H4 (cell line): ENCODE measurements at places on chromosomes 13 and 19. TPM values are rescaled to one million over a fixed set of nuclear protein-coding genes. Genes with fewer than 3 reads are reported as not detected.

NLRP8 gene
- not detected in 2 replicates for total RNA-seq

GIPC3 gene
- not detected in 2 replicates for total RNA-seq

SSBP4 gene
- 44.6 and 60.9 TPM in 2 replicates for total RNA-seq

THAP8 gene
- 1.9 and 6.3 TPM in 2 replicates for total RNA-seq

C1QTNF9B gene
- total RNA-seq: not detected in 2 replicates

ZC3H13 gene
- total RNA-seq: 2.0 and 6.2 TPM in 2 replicates

FUT1 gene
- 0.25 TPM in 1 of 2 replicates, not detected in the other for total RNA-seq

IZUMO4 gene
- total RNA-seq: 1.3 and 4.2 TPM in 2 replicates

LIM2 gene
- total RNA-seq: not detected in 2 replicates

ANKLE1 gene
- total RNA-seq: 0.06 TPM in 1 of 2 replicates, not detected in the other

DNA sequence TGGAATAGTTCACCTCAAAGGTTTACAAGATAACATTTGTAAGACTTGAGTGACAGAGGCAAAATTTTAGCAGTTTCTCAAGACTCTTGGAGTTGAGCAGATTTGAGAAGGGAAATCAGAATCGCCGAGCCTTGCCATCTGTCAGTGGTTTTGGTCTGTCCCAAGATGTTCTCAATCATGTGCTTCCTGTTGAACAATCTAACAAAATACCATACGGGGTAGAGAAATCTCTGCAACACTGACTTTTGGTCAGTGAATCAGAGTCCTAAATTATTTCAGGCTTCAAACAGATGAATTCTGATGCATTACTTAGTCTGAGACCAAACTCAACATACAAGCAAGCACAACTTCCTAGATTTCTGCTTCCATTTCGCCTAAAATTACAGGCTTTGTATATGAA is 3.8 kb downstream of the KCTD12 start:
- DNase-seq: no peak

DNA sequence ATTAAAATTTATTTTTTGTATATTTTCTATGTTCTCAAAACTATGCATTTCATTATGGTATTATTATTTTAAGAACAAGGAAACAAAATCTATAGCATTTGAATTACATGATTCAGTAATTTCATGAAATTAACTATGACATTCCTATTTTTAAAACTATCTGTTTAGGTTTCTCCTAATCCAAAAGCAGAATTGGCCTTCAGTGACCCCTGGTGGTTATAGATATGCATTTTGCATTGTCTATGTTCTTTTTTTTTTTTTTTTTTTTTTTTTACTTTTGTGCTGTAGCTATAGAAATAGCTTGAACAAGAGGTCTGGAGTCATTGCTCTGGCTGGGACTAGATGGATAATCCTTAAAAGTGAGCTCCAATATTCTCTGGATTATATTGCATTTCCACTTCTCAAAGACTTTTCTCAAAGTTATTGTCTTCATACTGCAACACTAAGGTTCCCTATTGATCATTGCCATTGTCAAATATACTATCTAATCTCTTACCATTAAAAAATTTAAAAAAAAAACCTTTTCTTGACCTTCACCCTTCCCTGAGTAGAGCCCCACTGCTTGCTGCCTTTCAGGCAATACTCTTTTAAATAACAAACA is 15.9 kb upstream of the DNAJC3 start:
- peak; percentile 16 for DNase-seq

DNA sequence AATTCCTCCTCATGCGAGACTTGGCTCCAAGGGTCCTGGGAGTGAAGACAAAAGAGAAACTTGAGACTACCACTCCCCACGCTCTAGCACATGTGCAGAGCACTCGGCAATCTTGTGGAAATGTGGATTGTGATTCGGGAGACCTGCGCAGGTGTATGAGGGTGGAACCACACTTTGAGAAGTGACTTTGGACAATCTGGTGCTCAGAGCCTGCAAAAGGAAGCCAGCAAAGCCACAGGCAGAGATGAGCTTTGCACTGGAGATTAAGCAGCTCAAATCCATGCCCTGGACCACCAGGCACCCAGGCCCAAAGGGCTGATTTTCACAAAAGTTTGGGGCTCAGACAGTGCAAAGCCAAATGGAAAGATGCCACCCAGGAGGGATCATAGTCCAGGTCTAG is 162.5 kb upstream of the TSHZ3 start:
- no peak for DNase-seq

- DNase-seq: peak; percentile 93
These were observed 204.5 kb upstream of the ATXN8OS start for GRCh38 chr13:69903081-69903480.

GRCh38 chr19:48661711-48662090 is 11.1 kb downstream of the NTN5 start:
- DNase-seq: no peak

- DNase-seq: peak; percentile 3
These were observed 525.6 kb downstream of the SUCLA2 start for GRCh38 chr13:47475441-47475948.

DNA sequence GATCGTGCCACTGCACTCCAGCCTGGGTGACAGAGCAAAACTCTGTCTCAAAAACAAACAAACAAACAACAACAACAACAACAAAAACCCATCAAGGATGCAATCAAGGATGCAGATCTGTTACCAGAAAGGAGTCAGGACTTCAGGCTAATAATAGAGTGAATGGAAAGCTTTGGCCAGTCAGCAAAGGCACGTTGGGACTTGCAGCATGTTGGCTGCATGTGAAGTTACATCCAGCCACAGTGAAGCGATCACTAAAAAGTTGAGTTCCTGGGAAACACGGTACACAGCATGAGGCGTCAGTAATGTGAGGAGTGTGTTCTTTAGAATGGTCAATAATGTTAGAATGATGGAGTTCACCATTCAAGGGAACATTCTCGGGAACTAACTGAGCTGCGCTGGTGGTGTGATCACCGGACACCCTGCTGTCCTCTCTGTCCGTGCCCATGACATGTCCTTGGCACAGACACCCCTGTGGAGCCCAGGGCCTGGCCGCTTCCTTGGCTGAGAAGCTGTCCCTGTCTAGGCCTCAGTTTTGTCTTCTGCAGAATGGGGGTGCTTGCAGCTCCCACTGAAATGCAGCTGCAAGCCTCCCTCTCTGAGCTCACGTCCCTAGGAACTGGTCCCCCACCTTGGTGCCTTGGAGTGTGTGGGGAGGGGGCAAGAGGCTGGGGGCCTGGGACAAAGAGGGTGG is 2.3 kb upstream of the LGALS7B start:
- no peak for DNase-seq

GRCh38 chr19:55116232-55116858 is 1.1 kb downstream of the PPP1R12C start:
- peak; percentile 74 for DNase-seq

GRCh38 chr13:39110518-39111097 is 72.4 kb downstream of the NHLRC3 start:
- no peak for DNase-seq

DNA sequence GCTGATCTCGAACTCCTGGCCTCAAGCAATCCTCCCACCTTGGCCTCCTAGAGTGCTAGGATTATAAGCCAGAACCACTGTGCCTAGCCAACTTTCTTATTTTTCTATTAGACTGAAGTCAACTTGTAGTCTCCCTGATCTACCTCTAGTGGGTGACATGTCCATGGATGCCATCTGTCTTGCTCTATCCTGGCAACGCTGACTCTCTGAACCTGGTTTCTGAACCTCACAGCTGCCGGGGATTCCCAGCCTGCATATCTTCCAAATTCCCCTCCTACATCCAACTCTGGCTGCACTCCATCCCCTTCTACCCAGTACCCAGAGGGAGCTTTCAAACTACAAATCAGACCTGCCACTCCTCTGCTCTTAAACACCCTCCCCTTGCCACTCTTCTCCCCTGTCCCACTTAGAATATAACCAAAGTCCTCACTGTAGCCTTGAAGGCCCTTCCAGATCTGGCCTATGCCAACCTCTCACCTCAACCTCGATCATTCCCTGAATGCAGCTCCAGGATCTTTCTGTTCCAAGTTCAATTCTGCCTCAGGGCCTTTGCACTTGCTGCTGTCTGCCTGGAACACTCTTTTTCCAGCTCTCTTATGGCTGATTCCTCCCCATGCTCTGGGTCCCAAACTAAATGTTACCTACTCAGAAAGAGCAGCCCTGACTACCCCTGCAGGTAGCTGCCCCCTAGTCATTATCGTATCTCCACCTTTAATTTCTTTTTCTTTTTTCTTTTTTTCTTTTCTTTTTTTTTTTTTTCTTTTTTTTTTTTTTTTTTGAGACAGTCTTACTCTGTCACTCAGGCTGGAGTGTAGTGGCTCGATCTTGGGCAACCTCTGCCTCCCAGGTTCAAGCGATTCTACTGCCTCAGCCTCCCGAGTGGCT is 2.2 kb downstream of the CLIP3 start:
- DNase-seq: no peak

- no peak for DNase-seq
These were observed 10.6 kb downstream of the CLC start for GRCh38 chr19:39727070-39727800.

GRCh38 chr13:50133358-50133953 is 118.2 kb downstream of the KCNRG start:
- no peak for DNase-seq

DNA sequence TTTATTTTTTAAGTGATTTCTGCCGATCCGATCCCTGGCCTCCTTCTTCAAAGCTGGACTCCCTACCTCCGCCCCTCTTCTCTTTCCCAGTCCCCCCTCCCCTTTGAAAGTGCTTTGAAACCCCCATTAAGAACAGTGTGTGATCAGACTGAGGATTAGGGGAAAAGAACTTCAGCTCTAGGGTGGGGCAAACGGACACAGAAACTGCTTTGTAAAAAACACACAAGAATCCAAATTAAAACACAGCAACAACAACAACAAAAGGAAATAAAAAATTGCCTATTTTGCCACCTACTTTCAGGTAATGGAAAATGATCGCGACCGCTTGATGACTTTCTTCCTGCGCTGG is 1.4 kb downstream of the SPRY2 start:
- no peak for DNase-seq

DNA sequence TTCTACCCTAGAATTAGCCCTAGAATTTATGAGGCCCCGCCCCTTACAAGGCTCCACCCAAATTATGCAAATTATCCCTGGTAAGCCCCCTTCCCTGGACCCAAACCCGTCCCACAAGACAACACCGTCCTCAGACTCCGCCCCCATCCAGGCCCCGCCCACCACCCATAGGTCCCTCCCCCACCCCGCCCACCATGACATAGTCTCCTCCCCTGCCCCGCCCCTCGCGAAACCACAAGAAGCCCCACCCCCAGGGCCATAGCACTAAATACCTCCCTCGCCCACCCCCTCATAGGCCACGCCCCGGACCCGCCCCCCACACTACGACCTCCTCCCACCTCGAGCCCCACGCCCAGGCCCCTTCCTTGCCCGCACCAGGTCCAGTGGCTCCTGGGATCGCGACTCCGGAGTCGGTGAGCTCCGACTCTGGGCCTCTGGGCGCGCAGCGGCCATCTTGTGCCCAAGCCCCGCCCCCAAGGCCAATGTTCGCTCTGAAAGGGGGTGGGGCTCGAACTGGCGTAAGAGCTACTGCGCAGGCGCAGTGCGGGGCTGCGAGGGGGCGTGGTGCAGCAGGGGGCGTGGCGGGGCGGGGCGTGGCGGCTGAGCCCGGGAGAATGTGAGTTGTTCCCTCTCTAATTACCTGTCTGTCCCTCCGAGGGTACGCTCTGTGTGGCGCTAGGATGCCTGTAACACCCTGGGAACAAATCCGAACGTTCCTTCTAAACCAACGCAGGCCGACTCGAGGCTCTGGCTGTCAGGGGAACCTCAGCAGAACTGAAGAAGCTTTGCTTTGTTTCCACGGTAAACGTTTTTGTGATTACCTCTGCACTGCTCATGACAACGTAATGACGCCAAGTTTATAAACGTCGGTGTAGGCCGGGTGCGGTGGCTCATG is at the start of gene ZNF784:
TSS of gene ZNF784 (minus strand) at position 458 of the 895 bp plus-strand sequence. CDS start at position 453, 5 bp downstream.
- peak; percentile 95 for DNase-seq

GRCh38 chr13:32203736-32204135 is 111.4 kb downstream of the ZAR1L start:
- no peak for DNase-seq

DNA sequence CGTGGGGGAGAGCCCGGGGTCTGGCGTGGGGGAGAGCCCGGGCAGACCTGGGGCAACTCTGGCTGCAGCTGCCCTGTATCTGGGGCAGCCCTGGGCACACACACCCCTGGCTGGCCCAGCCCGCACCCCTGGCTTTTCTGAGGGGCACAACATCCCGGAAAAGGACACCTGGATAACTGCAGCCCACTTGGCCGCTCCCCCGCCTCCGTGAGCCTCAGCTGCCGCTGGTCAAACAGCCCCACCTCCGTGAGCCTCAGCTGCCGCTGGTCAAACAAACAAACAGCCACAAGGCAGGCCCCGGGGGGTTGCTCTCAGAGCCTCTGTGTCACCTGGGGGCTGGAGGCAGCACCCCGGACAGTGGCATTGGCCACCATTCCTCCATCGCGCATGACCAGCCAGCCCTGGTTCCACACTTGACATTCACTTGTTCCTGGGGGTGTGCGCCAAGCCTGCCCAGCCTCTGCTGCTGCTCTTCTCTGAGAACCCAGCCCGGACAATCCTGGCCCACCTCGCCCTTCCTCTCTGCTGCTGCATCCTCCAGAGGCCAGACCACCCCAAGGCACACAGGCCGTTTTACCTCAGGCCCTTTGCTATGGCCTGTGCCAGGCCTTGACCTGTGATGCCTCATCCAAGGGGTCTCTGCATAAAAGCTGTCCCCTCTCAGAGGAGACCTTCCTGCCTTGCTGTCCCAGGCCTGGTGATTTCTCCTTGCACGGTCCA is 19.9 kb downstream of the CEBPG start:
- no peak for DNase-seq

GRCh38 chr13:66492479-66492878 is 737.7 kb downstream of the PCDH9 start:
- DNase-seq: no peak

DNA sequence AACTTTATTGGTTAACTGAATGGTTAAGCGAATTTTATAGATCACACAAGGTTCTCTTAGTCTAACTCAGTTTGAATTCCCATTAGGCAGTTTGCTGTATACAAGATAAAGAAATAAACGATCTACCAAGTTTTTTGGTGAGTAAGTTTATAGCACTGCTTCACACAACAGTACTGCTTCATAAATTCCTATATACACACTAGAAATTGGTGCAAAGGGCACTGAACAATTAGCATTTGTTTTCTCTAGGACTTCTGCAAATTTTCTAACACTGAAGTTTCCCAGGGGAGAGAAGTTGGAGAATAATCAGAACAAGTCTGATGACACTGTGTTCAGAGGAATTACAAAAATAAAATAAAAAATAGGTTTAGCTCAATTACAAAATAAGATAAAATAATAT is 1138.8 kb upstream of the PCDH9 start:
- no peak for DNase-seq

DNA sequence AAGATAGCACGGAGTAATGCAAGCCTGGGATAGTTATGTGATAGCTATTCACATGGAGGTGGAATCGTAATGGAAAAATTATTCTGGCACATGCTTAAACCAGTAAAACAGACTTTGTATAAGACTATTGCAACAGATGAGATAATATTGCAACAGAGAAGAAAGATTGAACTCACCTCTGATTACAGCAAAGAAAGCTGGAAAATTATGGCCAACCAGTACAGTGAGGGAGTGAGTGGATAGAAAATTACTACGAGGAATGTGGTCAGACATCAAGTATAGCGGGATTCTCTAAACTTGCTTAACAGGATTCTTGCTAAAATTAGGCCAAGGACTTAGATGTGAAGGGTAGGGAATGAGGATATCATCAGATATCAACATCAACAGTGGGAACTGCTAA is 397.6 kb upstream of the KLHL1 start:
- no peak for DNase-seq

- no peak for DNase-seq
These were observed 15.1 kb downstream of the NOSIP start for GRCh38 chr19:49565261-49565660.
